ENCODE measurements at places on chromosomes 16 and 17. TPM values are rescaled to one million over a fixed set of nuclear protein-coding genes. Genes with fewer than 3 reads are reported as not detected.

Gene CORO6
- total RNA-seq = 43.3 TPM

Gene MMP2
- 194 TPM for total RNA-seq

Gene TMEM107
- 25.1 TPM for total RNA-seq

Gene TEX2
- total RNA-seq = 20.4 TPM

Gene KRT9
- not detected for total RNA-seq

Gene PRKCA
- 2.1 TPM for total RNA-seq

Gene ESRP2
- total RNA-seq = not detected

Gene SECTM1
- total RNA-seq = 13.0 TPM

Gene CYGB
- 8.9 TPM for total RNA-seq
